ENCODE measurements at places on chromosomes 5 and 9.
A peak's percentile ranks its signal among the peaks of the same experiment; 100 is the strongest.

GRCh38 chr5:124410539-124411488 is 335.6 kb downstream of the ZNF608 start:
- DNase-seq: no peak

- DNase-seq: no peak
Measured at GRCh38 chr9:108963459-108964143, 29.4 kb downstream of the ABITRAM start.

GRCh38 chr9:120161776-120162175 is 418.2 kb downstream of the CDK5RAP2 start:
- no peak for DNase-seq

- DNase-seq: no peak
Measured at GRCh38 chr5:41507501-41507900, 2.9 kb downstream of the PLCXD3 start.

GRCh38 chr5:10421896-10422691 is 19.6 kb upstream of the ROPN1L start:
- DNase-seq: no peak

DNA sequence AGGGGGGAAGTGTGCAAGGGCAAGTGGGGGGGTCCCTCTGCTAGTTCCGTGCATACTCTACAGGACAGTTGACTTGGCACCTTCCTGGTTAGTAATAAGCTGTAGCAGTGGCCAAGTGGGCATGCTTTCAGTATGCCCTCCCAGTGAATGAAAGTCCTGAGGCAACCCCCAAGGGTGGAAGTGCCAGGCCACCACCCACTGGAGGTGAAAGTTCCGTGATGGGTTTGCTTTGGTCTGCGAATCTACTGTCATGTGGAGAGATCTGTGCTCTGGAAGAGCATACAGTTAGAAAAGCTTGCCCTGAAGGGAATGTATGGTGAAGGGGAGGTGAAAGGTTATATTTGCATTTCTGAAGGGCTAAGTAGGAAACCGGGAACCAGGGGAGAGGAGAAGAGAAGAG is 10.3 kb downstream of the FXN start:
- no peak for DNase-seq

DNA sequence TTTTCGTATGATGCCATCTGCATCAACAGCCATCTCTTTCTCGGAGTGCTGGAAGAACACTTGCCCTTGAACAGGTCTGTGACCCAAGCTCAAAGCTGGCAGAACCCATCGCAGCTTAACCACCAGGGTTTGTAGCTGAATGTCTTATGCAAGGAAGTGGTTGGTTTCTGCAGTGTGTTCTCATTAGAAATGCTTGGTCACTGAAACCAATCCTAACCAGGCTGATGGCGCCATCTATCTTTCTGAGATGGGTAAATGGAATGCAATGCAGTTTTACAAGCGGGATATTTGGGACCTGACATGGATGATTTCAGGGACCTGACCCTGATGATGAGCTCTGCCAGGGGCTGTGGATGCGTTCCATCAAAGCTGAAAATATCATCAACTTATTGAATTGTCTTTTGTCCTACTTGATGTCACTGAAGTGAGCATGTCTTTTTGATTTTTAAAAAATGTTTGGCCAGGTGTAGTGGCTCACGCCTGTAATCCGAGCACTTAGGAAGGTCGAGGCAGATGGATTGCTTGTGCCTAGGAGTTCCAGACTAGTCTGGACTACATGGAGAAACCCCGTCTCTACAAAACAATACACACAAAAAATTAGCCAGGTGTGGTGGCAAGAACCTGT is 28.7 kb downstream of the DMRT3 start:
- DNase-seq: peak; percentile 54

DNA sequence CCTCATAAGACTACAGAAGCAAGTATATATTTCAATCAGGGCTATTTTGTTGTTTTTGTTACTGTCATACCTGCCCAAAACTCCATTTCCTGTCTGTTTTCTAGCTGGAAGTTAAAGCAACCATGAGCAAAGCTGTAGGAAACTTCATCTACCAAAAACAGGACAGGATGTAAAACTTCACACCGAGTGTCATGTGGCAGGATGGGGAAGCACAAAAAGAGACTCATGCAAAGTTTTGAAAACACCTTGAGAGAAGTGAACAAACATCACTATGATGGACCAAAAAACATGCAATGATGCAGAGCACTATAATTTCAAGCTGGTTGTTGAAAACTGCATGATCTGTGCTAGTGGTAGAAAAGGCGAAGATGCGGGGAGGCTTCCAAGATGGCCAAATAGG is 6.3 kb upstream of the GZMA start:
- no peak for DNase-seq

DNA sequence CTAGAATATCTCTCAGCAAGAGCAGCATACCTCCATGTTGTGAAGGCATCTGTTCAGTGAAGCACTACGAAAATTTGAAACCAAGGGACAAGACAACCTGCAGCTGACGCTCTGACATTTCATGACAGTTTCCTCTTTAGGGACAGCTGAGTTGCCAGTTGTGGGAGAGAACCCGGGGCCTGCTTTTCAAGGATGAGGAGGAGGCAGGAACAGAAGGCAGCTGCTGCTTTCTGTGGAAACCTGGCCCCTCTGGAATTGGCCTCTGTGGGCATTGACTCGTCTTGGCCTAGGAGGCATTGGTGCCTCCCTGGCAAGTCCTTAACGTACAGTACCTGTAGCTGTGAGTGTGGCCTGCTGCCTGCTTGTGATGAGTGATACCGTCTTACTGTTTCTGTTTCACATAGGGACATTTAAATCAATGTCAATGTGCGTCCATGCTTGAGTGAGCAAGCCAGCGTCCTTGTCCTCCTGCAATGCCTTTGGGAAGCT is 21.6 kb downstream of the SLC46A2 start:
- DNase-seq: no peak

- no peak for DNase-seq
Measured at GRCh38 chr5:179348843-179349242, 3.6 kb upstream of the ADAMTS2 start.

DNA sequence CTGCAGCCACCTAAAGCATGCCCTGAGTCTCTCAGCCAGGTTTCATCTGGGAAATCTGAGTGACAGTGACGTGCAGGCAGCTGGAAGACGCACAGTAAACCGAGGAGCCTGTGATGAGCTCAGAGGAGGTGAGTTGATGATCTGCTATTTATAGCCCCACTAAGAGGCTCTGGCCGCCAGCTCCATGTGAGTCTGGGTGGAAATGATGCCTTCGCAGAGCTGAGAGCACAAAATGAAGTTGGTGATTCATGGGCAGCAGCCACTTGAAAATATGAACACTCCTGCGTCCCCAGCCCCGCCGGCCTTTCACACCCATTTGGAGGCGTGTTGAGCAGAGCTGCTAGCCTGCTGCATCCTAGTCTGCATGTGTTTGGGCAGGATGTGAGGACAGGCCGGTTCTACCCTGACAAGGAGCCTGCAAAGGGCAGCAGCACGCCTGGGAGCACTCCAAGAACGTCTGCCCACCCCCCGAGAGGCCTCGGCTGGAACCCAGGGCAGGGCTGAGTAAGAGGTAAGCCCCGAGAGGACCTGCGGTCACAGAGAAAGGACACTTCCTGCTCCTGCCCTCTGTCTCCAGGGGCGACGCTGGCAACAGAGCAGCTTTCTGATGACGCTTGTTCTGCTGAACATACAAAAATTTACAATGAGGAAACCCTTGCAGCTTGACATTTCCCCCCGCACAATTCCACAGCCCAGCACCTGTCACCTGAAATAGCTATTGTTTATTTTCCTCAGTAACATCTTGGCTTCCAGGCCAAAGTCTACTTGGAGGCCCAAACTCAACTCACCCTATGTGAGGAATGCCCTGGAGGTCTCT is 25.1 kb upstream of the CDKN2AIPNL start:
- DNase-seq: peak; percentile 74

- no peak for DNase-seq
Measured at GRCh38 chr5:143796125-143796524, 15.8 kb upstream of the HMHB1 start.

DNA sequence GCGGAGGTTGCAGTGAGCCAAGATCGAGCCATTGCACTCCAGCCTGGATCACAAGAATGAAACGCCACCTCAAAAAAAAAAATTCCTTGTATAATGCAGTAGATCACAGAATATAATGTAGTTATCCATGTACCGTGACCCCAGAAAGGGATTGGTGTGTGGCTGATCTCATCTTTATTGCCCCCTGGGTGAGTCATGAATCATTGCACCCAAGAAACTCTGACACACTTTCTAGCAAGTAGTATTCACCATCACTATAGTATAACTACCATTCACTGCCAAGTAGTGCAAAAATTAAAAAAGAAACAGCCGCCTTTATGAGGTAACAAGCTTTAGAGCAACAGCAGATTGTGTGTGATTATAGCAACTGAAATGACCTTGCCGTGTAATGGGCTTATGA is 23.7 kb upstream of the ANKH start:
- no peak for DNase-seq

DNA sequence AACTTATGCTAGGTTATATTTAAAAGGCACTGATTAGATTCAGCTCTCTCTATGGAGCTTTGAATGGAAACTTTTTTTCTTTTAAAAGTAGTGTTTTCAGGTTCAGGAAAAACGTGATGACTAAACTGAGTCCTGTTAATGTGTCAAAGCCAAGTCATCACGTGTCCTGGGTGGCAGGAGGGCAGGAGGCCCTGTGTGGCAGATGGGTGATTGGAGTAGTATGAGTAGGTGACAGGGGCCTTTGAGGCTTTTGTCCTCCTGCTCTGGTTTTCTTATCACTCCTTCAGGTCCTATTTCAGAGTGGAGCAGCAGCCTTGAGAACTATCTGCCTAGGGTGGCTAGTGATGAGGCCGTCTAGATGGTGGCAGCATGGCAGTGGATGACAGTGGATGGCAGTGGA is 17.7 kb upstream of the CARTPT start:
- no peak for DNase-seq

DNA sequence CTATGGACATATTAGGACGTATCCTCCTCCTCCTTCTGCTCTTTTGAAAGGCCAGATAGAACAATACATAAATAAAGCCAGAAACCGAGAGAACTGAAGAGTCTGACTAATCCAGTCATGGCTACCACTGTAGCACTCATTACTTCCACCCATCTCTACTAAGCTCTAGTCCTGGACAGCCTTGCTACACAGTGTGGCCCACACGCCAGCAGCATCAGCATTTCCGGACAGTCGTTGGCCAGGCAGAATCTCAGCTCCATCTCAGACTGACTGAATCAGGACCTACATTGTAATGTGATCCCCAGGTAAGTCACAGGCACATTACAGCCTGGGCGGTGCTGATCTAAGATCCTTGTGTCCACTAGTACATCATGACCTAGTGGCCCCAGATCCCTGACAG is 182.9 kb downstream of the DRD1 start:
- no peak for DNase-seq

DNA sequence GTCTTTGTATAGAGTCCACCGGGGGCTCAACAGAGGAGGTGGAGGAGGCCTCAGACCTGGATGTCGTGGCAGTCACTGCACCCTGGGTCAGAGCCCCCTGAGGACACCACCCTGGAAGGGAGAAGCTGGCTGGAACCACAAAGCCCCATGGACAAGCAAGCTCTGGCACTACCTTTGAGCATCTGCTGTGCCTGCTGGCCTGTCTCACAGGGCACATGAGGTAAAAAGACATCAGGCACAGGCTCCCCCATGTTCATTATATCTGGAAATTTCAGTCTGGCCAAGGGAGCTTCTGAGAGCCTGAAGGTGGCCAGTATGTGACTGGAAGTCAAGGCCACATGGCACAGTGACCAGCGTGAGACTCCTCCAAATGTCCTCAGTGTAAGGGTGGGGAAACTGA is 22.9 kb downstream of the KCNMB1 start:
- DNase-seq: no peak

DNA sequence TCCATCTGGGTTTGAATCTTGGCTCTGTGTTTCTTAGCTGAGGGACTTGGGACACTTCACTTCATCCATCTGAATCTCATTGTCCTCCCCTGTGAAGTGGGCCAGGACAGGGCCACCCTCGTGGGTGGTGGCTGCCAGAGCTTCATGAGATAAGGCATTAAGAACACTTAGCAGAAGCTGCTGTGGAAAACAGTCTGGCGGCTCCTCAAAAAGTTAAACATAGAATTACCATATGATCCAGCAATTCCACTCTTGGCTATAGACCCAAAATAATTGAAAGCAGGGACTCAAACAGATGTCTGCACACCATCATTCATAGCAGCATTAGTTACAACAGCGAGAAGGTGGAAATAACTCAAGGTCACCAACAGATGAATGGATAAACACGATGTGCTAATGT is 42.4 kb upstream of the GGTA1 start:
- DNase-seq: no peak

GRCh38 chr9:114369216-114370130 is 18.3 kb downstream of the AKNA start:
- DNase-seq: no peak

GRCh38 chr5:57243286-57244137 is 69.7 kb downstream of the GPBP1 start:
- peak; percentile 38 for DNase-seq

DNA sequence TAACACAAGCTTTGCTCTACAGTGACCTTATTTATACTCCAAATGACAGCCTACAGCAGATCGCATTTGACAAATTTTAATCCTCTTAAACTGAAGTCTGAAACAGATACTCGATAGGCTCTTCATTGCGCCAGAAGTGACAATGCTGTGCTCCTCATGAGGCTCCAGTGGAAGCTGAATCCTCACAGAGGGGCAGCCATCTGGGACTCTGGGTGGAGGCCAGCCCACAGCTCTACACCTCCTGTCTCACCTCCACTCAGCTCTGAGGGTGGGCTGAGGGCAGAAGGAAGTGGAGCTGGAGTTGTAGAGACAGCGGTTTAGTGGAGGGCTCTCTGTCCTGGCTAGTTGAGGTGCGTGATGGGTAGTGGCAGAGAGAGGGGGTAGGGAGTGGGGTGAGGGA is 283.3 kb upstream of the ANKRD55 start:
- no peak for DNase-seq

GRCh38 chr5:16664368-16664767 is 47.6 kb upstream of the RETREG1 start:
- DNase-seq: no peak

GRCh38 chr9:6631207-6631512 is 14.4 kb downstream of the GLDC start:
- no peak for DNase-seq

GRCh38 chr5:38463634-38464521 is 92.6 kb downstream of the LIFR start:
- DNase-seq: no peak

- DNase-seq: no peak
Measured at GRCh38 chr5:43039471-43040286, 440 bp downstream of the ANXA2R start.

DNA sequence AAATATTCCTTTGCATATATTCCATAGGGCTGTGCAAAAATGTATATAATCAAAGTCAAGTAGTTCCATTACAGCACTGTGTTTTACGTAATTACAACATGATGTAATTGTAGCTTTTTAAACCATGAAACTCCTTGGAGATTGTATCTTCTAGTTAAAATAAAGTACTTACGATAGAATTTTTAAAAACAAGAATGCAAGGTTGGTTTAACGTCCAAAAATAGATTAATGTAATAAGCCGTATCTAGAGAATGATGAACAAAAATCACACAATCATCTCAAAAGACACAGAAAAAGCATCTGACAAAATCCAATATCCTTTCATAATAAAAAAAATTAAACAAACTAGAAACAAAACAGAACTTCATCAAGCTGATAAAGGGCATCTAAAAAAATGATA is 86.2 kb downstream of the DENND1A start:
- DNase-seq: no peak

GRCh38 chr5:52994266-52994665 is 5.1 kb downstream of the ITGA2 start:
- DNase-seq: no peak

GRCh38 chr5:88967633-88968585 is 84.9 kb upstream of the MEF2C start:
- peak; percentile 20 for DNase-seq

- no peak for DNase-seq
Measured at GRCh38 chr9:89535461-89535860, 37.5 kb upstream of the SEMA4D start.

Measured in GM10248 (cell line).